ENCODE measurements at places on chromosomes 4 and X.

- DNase-seq: no peak
Observed at GRCh38 chrX:23952984-23953907, 45.4 kb downstream of the CXorf58 start.

DNA sequence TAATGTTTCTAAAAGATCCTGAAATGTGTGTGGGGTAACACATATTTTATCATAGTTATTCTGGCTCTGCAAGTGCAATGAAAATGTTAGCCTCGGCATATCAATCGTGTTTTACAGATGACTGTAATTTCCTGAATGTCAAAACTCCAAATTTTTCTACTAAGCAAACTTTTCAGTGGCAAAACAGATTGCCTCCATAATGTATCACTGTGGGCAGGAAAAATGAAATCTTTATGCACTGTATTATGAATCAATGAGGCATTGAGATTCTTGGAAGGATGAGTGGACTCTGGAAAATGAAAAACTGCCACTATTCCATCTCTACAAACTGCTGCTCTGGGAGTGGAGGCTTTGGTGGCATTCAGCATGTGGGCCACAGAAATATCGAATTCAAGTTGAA lies 160.1 kb upstream of the MBNL3 start:
- DNase-seq: no peak

DNA sequence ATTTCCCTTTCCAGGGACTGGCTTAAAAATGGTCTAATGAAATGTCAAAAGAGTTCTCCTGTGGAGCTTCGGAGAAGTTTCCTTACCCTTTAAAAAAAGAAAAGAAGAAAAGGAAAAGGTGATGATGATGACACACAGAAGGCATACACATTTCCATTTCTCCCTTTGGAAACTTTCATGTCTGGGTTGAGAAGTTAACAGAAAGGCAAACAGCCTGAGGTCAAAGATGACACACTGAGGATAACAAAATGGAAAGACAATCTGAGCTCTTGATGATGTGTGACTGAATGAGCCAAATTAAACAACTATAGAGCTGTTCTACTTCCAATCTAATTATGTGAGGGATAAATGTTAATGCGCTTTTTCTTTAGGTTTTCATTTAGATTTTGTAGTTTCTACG lies 32.2 kb downstream of the NFXL1 start:
- no peak for DNase-seq

- no peak for DNase-seq
Observed at GRCh38 chr4:167031534-167032156, 202.6 kb downstream of the SPOCK3 start.

DNA sequence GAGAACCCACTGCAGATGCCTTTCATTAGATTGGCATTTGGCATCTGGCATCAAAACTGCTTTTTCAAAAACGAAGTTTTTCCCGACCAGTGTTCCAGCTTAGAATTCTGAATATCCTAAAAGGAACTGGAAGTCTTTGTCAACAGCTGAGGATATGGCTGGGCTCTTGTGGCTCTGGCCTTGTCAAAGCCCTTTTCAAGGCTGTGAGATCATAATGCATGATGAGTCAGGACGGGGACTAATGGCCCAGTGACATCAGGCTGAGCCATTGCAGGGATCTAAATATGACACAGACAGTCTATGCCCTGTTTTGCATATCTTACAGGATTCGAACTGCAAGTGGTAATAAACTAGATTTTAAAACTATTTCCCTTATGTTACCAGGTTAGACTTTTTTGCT lies 306.4 kb downstream of the PTTG2 start:
- no peak for DNase-seq

GRCh38 chr4:11774346-11774745 lies 345.7 kb upstream of the HS3ST1 start:
- DNase-seq: peak; percentile 75

GRCh38 chr4:1053080-1053661 lies 41.7 kb downstream of the FGFRL1 start:
- DNase-seq: no peak

- DNase-seq: no peak
Observed at GRCh38 chr4:110900213-110900769, 277.4 kb upstream of the PITX2 start.

DNA sequence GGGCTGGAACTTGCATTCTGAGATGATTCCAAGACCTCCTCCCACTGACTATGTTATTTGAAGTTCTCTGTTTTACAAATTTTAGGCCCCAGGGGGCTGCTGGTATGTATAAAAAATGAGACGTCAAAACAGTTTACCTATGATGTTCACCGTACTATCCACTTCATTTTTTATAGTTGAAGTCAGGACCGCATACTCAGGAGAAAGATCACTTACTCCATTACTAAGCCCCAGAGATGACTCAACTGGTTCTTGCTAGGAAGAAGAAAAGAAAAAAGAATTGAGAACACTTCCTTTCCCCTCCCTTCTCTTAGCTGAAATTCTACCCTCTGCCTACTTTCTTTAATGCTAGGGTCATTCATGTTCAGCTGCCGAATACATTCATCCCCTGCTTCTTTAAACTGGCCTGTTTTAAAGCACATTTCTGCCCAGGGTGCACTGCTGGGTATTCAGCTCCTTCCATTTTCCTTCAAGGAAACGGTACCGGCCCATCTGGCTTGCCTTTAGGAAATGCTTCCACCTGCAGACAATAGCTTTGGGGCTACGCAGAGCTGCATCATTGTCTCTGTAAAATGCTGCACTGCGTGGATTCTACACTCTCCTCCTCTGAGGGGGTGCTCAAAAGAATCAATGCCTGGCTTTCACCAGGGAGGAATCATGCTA lies 66.2 kb downstream of the IRF2 start:
- DNase-seq: no peak

DNA sequence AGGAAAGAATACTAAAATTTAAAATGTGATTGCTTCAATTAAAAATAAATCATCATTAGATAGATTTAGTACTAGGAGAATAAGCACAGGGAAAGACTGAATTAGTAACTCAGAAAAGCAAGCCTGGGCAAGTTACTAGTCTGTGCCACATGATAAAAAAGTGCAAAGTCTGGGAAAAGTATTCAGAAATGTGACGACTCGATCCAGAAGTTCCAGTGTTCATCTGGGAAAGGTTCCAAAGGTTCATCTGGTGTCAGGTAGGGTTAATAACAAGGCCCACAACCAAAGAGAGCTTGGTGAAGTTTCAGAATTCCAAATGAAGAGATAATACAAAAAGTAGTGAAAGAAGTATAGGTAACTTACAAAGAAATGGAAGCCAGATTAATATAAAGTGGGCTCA lies 78.3 kb upstream of the ARSJ start:
- DNase-seq: no peak

DNA sequence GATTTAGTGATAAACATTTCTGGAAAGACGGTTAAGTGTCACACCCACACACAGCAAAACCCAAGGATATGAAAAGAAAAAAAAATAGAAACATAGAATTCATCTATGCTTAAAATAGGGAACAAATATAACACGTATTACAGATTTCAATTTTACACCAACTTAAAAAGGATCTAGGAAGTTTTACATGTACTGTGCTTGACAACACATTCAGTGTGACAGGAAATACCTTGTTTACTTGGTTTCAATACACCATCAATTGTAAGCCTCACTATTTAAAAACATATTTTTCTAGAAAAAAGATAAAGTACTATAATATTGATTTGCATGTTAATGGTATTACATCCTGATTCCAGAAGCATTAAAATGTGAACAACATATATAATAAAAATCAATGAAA lies 77.0 kb upstream of the SPRY1 start:
- no peak for DNase-seq

- DNase-seq: no peak
Observed at GRCh38 chr4:110515676-110516075, 39.7 kb downstream of the ENPEP start.

DNA sequence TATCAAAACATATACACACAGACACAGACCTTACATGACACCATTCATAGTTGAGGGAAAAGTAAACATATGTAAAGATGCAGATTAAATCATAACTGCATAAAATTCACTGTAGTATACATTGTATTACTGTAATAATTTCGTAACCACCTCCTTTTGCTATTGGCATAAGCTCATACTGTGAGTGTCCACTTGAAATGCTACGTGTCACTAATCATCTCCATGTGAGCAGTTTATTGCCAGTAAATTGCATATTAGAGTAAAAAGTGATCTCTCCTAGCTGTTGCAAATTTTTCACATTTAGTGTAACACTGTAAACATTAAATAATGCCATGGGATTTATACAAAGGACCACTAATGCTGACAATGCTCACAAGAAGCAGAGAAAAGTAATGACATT lies 256.7 kb upstream of the GNPDA2 start:
- no peak for DNase-seq

GRCh38 chr4:103429283-103429682 lies 231.1 kb upstream of the CENPE start:
- no peak for DNase-seq

GRCh38 chrX:38458071-38458470 lies 103.3 kb upstream of the TSPAN7 start:
- no peak for DNase-seq

DNA sequence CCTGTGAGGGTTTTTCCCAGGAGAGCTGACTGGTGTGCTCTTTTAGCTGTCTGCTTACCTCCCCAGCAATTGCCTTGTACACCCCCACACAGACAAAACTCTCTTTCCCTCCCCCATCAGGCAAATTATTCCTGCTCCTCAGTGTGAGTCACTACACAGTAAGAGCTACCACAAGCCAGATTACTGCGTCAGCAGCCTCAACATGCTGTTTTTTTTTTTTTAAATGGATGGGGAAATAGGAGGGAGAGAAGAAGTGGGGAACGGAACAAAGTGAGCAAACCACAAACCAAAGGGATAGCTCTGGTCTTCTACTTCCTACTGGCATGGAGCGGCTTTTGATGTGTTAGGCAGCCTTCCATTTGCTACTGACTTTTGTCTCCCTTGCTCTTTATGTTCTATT lies 107.5 kb upstream of the ACSL4 start:
- no peak for DNase-seq

DNA sequence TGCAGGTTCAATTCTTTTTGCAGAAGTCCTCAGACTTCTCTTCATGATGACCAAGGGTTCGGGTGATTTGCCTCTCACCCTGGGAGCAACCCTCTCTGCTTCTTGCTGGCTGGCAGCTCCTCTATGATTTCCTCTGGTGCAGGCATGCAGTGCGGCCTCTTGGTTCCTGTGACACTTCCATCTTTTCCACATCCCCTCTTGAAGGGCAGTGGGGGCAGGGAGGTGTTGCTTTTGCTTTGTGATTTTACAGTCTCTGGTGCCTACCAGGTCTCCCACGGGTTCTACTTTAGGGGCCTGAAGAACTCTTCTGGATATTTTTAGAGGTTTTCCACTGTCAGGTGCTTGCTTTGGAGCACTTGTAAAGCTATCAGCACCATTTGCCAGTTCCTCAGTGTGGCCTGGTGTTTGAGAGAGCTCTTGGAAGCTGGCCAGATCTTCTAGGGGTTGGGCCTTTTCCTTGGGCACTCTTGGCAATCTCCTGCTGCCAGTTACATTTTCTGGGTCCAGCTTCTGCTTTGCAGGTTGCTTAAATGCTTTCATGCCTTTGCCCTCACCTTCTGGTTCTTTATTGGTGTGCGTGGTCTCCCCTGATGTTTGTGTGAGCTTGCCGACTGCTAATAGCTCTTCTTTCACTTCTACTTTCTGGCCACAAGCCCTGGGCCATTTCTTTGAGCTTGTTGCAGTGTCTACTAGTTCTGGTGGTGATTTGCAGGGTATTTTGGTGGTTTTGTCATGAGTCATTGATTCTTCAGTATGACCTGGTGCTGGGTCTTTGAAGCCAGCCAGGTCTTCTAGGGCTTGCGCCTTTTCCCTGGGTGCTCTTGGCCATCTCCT lies 11.5 kb upstream of the CHST7 start:
- no peak for DNase-seq

DNA sequence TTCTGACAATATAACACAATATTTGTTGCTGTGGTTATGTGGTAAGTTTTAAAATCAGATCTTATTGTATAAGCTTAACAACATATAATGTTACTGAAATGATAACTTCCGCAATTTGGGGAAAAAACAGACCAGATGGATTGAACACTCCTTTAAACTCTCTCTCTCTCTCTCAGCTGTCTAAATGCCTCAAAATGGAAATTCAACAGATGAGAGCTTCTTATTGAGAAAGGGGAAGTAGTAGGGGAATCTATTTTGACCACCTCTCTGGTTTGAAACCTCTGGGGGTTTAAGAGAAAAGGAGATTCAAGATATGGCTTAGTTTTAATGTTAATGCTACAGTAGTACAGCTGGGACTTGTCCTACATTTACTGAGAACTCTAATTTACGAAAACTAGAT lies 40.3 kb downstream of the DMD start:
- no peak for DNase-seq

DNA sequence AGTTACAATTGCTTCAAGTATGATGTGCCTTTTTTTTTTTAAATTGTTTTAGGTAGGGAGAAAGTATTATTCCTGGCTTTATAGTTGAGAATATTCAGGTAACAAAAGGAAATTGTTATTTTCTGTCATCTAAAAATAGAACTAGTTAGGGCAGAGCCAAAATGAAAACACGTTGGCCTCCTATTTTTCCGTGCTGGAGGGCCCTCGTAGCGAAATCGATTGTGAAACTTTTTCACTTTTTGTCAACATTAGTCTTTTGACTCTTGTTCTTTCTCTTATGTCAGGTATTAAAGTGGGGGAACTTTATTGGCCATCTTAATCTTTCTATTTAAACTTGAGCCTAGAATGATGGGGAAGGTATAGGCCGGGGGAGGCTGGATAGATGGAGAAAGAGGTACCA lies 104.9 kb downstream of the ARHGAP10 start:
- no peak for DNase-seq

DNA sequence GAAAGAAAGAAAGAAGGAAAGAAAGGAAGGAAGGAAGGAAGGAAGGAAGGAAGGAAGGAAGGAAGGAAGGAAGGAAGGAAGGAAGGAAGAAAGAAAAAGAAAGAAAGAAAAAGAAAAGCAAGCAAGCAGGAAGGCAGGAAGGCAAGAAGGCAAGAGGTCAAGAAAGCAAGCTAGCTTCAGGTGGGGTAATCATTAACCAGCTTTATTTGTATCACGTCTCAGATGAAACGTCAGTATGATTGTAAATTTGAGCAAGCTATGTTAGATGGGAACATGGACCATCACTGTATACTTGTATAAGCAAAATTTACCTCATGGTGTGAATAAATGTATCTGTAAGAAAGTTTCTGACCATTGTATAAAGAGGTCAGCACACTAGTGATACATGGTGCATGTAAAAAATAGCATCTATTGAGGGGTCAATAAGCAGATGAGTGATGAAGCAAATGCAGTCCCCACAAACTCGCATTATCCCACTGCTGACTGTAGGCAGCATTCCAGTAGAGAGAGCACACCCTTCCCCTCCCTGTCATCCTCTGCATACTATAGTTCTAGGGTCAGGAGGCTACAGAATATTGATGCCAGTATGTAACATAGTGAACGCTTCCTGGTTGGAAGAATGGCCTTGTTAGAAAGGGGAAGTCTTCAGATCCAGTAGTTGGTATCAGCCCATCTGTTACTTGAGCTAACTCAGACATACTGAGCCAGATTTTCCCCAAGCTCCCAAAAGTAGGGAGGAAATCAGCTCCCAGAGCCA lies 16.5 kb upstream of the KLHL34 start:
- DNase-seq: no peak

GRCh38 chr4:106039796-106040195 lies 144.5 kb downstream of the NPNT start:
- DNase-seq: no peak

- no peak for DNase-seq
Observed at GRCh38 chr4:56684320-56685050, 3.4 kb upstream of the HOPX start.

GRCh38 chr4:24794916-24795665 lies at the start of gene SOD3:
TSS of gene SOD3 (plus strand) at chr4:24795573. CDS start at chr4:24799522, 3,949 bp downstream.
- no peak for DNase-seq
